ENCODE measurements at places on chromosomes 1 and 21. TPM values are rescaled to one million over a fixed set of nuclear protein-coding genes. Genes with fewer than 3 reads are reported as not detected.

The LIN28A gene
- polyA plus RNA-seq = not detected

The CAPN8 gene
- polyA plus RNA-seq = 0.73 TPM

DNA sequence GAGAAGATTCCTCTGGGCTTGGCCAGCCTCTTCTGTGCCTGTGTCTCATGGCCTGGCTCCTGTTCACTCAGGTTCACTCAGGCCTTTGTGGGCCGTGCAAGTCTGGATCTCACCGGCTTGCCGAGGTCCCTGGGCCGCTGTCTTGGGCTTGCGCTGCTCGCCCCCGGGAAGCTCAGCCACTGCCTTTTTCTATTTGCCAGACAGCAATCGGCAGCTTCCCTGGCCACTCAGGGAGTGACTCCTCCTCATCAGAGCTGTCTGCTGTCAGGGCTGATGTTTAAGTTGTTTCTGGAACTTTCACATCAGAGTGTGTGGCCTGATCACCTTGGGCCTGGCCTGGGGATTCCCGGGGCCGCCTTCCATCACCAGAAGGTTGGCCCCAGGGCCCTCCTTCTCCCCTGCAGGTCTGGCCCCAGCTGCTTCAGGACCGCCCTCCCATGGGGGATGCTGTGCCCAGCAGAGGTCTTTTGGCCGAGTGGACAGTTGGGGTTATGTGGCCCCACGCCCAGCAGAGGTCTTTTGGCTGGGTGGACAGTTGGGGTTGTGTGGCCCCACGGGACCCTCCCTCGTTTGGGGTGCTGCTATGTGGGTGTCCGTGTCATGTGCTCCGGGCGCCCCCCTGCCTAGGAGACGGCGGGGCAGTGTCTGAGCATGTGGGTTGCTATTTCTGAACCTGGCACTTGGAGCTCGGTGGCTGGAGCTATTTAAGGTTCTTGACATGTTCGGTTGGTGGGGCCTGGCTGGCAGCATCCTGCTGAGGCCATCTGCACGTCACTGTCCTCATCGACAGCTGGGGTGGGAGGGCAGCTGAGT lies 12.5 kb downstream of the SLX9 start:
- DNase-seq = no peak

- DNase-seq = no peak
Measured at GRCh38 chr21:21688889-21689288, 690.7 kb downstream of the NCAM2 start.

The MTHFR gene
- polyA plus RNA-seq = 3.4 TPM

The GJC2 gene
- polyA plus RNA-seq = 1.0 TPM

DNA sequence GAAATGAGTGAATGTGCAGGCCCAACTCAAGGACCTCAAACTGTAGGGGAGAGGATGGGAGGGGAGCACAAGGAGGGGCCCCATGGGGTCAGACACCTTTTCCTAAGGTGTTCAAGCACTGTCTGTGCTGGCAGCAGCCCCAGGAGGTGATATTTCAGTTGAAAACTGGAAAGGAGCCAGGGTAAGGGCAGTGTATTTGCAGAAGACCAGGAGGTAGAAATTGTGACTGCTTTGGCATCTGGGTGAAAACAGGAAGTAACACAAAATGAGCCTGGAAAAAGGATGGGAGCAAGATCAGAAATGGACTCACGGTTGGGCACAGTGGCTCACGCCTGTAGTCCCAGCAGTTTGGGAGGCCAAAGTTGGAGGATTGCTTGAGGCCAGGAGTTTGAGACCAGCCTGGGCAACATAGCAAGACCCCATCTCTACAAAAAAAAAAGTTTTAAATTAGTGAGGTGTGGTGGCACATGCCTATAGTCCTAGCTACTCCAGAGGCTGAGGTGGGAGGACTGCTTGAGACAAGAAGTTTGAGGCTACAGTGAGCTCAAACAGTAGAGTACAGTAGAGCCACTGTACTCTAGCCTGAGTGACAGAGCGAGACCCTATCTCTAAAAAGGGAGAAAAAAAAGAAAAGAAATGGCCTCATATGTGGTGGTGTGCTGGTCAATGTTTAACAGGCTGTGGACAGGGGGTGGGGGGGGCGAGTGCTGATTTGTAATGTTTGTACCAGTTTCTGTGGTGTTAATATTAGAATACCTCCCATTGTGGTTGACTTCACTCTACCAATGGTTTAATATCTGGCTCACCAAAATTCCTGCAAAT lies 76.2 kb upstream of the ANGPTL1 start:
- no peak for DNase-seq

DNA sequence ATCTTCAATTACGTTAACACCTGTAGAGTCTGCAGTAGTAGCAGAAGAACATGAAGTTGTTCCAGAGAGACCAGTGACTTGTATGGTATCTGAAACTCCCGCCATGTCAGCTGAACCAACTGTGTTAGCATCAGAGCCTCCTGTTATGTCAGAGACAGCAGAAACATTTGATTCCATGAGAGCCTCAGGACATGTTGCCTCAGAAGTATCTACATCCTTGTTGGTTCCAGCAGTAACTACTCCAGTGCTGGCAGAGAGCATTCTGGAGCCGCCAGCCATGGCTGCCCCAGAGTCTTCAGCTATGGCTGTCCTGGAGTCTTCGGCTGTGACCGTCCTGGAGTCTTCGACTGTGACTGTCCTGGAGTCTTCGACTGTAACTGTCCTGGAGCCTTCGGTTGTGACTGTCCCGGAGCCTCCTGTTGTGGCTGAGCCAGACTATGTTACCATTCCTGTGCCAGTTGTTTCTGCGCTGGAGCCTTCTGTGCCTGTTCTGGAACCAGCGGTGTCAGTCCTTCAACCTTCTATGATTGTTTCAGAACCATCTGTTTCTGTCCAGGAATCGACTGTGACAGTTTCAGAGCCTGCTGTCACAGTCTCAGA lies 10.3 kb downstream of the SON start:
- no peak for DNase-seq

The AMPD1 gene
- polyA plus RNA-seq = not detected

The MRAP gene
- polyA plus RNA-seq = not detected

The RGL1 gene
- polyA plus RNA-seq = 0.37 TPM

DNA sequence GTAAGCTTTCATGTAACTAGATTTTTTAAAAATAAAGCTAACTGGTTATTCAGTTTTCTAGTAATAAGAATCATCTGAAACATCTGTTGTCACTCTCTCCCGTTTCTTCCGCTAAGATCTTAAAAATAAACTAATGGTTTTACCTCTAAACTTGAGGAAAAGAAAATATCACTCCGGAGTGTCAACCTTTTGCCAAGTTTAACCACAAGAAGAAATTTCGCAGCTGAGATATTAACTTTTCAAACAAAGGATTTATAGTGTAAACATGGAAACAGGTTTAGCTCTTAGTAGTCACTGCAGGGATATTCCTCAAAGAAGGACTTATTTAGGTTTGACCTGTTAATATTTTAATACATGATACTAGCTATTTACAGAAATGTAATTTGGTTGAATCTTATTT lies 954.9 kb downstream of the ADGRL2 start:
- DNase-seq = no peak

The BTG2 gene
- polyA plus RNA-seq = 15.0 TPM

GRCh38 chr1:109263597-109264378 lies 14.4 kb downstream of the CELSR2 start:
- no peak for DNase-seq

GRCh38 chr21:37582590-37582989 lies 216.0 kb downstream of the DYRK1A start:
- DNase-seq = peak; percentile 14

GRCh38 chr1:227487606-227488005 lies 75.8 kb upstream of the ZNF678 start:
- DNase-seq = no peak

The NTMT2 gene
- polyA plus RNA-seq = not detected
